Naive thymus-derived CD8-positive, alpha-beta T cell (primary cell): ENCODE measurements at places on chromosomes 6 and 20.

DNA sequence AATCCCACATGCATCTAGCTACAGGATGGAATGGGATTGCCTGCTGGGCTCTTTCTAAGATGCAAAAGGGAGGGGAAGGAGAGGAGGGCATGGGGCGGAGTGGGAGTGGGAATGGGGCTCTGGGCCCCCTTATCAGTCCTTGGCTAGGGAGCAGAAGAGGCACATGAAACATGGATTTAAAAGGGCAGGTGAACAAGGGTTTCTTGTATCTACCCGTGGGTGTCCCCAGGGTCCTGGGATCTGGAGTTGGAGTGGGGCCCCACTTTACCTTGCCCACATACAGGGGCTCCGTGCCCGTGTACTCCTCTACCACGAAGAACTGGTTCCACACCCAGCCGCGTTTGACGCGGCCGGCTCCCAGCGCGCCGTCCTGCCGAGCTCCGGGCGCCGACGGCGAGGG, 57.5 kb downstream of the CDH22 start:
- no peak for DNase-seq

DNA sequence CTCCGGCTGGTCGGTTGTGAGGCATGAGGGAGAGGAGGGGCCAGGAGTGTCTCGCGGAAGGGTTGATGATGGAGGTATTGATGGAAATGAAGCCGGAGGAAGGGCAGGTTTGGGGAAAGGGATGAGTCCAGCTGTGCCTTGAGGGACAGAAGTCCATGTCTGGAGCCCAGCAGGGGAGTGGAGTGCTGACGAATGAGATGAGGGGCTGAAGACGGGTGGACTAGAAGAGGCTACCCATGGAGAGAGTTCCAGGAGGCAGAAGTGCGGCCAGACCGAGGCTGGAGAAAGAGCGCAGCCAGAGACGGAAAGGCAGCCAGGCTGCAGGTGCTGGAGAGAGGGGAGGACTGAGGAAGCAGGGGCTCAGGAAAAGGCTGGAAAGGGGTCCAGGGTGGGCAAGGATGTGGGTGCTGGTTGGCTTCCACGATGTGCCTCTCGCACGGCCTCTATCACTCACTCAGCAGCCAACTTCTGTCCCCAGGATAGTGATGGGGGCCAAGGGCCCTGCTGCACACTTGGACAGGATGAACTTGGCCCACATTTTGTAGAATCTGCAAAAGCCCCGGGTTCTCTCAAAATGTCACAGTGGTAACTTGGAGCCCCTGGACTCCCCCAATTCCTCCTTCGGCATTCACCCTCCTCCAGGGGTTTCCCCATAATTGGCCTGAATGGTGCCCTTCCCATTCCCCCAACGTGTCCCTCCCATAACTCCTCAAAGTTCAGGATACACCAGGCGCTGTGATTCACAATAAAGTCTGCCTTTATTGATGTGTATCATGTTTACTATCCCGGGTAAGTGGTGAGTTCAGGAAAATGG, 627 bp upstream of the EIF6 start:
- no peak for DNase-seq

- no peak for DNase-seq
These were observed 299.3 kb downstream of the HIVEP2 start for GRCh38 chr6:142645663-142646062.

GRCh38 chr6:151576633-151577032, 82.8 kb downstream of the CCDC170 start:
- no peak for DNase-seq

DNA sequence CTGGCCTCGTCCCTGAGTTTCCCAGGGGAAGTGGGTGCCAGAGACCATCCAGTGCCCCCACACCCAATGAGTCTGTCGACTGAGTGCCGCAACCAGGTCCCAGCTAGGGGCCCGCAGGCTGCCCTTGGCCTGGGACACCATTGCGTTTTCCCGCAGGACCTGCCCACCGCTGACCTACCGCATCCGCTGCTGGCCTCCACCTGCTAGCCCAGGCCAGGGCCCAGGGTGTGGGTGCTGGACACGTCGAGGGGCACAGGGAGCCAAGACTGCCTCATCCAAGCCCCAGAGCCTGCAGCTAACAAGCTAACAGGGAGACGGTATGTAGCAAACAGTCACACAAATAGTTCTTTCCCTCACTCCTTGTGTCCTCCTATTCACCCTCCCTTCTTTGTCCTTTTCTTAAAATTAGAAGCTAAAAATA, 97.7 kb downstream of the TMEM242 start:
- no peak for DNase-seq

DNA sequence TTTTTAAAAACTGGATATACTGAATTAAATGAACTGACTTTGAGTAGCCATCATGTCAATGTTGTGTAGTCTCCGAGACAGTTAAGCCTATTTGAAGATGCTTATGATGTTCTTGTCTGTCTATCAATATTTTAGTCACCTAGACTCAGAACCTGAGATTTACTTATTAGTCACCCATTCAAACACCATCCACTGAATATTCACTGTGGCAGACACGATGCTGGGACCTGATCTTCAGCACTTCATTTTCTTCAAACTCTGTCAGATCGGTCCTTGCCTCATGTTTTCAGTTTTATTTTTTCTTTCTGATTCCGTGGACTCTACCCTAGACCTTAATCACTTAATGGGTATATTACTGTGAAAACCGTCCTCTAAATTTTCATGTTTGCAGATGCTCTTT, 123.7 kb upstream of the MCHR2 start:
- DNase-seq = no peak

DNA sequence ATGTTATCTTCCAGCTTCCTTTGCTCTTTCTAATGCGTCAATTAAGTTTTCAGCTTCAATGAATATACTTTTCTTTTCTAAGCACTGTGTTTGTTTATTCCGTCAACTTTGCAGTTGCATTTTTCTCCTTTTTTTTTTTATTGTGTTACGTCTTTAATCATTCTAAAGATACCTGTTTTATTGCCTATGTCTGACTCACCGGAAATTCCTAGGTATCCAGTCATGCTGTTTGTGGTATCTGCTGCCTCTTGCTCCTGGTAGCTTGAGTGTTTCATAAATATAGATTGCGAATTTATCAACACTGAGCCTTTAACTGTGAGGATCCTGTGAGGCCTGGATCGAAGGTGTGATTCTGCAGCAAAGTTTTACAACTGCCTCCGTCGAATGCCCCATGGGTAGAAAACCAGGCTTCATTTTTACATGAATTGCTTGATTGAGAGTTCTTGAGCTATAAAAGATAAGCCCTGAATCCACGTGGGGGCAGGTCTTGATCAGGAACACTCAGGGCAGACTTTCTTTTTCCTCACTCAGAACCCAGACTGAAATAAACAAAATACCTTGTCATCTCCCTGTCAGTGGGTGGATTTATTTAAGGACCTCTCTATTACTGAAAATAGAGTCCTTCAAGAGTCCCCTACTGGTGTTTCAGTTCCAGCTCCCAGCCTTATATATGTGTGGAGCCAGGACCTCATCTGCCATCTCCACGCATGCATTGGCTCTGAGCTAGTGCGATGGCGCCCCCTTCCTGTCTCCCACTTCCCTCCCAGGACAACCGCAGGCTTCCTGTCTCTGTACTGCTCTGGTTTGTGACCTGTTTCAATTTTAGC, 60.1 kb upstream of the LRRC1 start:
- DNase-seq = no peak

DNA sequence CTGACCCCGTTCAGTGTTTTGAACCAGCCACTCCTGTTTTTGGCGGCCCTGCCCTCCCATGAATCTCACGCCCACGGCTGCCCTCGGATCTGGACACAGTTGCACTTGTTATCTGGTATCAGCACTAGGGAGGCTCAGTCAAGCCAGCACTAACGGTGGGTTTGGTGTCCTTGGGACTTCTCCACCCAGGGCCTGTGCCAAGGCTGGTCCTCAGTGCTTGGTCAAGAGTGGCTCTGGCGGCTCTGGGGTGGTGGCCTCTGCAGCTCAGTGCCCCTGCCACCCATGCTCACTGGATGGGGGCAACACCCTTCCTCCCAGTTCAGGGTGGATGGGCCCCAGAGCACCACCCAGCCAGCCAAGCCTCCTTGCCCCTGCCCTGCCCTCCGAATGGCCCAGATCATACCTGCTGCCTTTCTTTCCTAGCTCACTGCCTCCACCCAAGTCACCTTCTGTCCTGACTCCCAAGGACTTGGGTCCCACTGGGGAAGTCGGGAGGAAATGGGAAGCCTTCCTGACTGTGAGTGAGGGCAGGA, 54.7 kb downstream of the SSR1 start:
- DNase-seq = no peak

DNA sequence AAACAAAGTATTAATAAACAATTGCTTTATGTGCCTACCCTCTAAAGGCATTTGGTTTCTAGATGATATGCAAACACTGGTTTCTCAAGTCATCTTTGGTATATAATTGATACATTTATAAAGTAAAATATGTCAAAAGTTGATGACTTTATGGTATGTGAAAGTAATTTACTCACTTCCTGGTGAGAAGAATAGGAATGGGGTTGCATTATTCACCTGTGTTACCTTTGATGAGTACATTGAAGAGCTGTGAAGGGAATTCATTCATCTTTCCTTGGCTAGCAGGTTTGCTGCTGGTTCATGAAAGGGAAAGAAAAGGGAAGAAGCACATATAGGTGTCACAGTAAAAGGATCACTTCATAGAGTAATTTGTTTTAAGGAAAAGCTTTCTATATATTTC, 20.4 kb downstream of the RNF217 start:
- DNase-seq = no peak

DNA sequence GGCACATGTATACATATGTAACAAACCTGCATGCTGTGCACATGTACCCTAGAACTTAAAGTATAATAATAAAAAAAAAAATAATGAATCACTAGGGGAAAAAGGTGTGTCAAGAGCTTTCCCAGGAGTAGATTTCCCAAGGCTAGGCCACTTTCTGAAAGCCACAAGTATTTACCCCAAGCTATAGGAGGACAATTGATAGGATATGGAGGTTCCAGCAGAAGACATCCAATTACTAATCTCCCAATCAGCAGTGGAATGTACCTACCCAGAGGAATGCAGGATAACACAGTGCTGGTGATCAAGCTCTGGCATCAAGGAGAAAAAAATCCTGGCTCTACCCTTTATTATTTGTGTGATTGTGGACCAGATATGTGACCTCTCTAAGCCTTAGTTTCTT, 562.7 kb downstream of the RFPL4B start:
- no peak for DNase-seq

- DNase-seq = no peak
These were observed 28.5 kb downstream of the B4GALT5 start for GRCh38 chr20:49685161-49685601.

DNA sequence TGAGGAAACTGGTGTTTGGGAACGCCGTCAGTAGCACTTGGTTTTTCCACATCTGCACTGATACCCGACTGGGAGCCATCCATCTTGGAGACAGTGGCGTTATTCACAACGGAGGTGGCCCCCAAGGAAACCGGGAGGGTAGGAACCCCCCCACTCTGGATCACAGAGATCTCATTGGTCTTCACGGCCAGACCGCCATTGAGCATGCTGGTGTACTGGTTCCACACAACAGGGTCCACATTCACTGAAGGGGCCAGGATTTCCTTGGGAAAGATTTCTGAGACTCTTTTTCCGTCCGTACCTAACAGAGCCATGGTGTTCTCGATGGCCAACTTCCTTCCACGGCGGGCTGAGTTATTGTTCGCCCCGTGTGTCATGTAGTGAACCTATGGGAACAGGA, 16.1 kb upstream of the ATP9A start:
- DNase-seq = no peak

GRCh38 chr6:52839124-52840055, 1.2 kb downstream of the GSTA5 start:
- peak; percentile 3 for DNase-seq

DNA sequence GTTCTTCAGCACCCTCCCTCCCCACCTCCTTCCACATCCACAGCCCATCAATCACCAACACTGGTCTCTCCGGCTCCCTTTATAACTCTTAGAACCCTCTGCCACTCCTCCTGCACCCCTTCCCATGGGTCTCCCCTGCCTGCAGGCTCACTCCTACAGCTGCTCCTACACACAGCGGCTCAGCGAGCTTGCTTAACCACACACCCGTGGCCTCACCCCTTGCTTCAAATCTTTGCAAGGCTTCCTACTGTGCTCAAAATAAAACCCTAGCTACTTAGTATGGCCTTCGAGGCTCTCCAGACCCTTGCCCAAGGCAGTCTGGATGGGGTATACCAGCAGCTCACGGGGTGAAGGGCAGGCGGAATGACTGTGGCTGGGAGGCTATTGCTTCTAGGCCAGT, 63.7 kb downstream of the JPH2 start:
- no peak for DNase-seq
